Activated CD4-positive, alpha-beta T cell treated with anti-CD3 and anti-CD28 coated beads, Interleukin-2, amount 50 U/mL, for 1 hour (primary cell): ENCODE measurements at places on chromosomes 2 and 18.

DNA sequence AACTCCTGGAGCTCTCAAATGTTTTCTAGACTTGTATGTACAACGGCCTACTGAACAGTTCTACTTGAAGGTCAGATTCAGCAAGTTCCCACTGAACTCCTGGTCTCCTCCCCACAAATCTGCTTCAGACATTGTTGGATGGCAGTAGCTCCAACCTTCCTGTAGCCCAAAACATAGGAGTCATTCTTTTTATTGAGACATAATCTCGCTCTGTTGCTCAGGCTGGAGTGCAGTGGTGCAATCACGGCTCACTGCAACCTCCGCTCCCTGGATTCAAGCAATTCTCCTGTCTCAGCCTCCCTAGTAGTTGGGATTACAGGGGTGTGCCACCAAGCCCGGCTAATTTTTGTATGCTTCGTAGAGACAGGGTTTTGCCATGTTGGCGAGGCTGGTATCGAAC lies 47.3 kb downstream of the QPCT start:
- DNase-seq: no peak

DNA sequence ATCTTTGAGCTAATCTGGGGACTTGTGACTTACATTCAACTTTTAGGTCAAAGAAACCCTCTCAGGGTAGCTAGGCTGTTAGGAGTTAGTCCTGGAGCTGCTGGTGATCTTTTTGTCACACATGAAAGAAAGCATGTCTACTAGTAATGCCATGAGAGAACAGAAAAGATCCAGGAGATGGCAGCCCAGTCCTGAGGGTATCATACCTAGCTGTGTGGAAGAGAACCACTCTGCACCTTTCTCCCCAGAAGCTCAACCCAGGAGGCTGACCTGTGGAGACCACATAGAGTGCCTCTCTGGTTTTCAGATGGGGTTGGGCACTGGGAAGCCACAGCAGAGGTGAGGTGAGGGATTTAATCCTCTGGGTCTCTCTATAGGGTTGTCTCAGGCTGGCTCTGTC lies 460.2 kb upstream of the UBE2E3 start:
- DNase-seq: no peak

DNA sequence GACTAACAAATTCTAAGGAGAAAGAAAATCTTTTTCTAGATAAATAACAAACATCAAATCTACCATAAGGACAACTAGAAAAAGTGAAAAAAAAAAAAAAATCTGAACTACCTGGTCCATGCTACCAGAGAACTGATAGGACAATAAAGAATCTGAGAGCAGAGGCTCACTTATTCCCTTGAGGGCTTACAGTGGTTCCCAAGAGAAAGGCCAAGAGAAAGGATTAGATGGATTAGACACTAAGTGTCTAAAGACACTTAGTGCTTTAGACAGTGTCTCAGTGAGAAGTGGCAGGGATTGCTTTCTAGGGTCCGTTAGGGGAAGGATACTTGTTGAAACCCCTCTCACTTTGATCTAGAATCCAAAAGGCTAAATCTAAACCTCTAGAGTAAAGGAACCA lies 78.2 kb downstream of the COA5 start:
- no peak for DNase-seq

GRCh38 chr2:99662761-99663341 lies 173.0 kb upstream of the REV1 start:
- no peak for DNase-seq

DNA sequence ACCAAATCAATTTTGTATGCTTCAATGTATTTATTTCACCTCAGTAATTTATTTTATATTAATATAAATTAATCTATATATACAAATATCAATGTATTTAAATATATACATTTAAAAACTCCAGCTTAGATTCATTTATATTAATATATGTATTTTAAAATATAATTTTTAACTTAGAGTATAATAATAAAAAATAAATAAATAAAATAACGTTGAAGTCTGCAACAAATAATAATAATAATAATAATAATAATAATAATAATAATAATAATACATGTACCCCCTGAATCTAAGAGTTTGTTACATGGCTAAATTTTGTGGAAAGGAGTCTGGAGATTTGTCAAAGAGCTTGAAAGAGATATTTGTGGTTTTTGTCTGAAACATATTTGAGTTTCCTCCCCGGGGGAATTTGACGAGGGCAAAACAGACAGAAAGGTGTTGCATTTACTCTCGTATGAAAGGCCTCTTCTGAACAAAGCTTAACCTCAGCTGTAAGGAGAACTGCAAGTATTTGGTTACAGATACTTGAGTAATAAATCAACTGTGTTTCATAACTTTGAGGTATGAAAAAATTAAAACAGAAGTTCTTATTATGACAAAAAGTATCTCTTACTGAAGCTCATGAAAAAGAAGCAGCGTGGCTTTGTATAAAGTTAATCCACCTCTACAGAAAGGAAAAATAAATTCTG lies 93.4 kb downstream of the CDH19 start:
- DNase-seq: no peak

DNA sequence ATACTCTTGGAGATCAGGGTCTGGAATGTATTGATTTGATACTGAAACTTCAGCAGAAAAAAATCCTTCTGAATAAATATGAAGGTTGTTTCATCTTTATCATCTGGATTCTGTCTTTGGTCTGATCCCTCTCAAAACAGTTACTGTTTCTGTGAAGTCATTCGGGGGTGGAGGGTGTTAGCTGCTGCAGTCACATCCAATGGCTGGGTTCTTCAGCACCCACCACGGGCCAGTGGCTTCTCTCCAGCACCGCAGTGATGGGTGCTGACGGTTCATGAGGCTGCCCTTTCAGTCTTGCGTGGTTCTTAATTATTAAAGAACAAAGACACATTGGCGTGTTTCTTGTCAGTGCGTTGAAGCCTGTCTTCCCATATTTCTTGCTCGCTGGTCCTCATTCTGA lies 148.0 kb downstream of the LDLRAD4 start:
- DNase-seq: no peak

- no peak for DNase-seq
Measured at GRCh38 chr2:70132244-70133126, 45.2 kb downstream of the PCBP1 start.

GRCh38 chr18:498931-499775 lies 1.3 kb downstream of the COLEC12 start:
- DNase-seq: no peak

- no peak for DNase-seq
Measured at GRCh38 chr2:28325567-28326468, 66.8 kb upstream of the FOSL2 start.

DNA sequence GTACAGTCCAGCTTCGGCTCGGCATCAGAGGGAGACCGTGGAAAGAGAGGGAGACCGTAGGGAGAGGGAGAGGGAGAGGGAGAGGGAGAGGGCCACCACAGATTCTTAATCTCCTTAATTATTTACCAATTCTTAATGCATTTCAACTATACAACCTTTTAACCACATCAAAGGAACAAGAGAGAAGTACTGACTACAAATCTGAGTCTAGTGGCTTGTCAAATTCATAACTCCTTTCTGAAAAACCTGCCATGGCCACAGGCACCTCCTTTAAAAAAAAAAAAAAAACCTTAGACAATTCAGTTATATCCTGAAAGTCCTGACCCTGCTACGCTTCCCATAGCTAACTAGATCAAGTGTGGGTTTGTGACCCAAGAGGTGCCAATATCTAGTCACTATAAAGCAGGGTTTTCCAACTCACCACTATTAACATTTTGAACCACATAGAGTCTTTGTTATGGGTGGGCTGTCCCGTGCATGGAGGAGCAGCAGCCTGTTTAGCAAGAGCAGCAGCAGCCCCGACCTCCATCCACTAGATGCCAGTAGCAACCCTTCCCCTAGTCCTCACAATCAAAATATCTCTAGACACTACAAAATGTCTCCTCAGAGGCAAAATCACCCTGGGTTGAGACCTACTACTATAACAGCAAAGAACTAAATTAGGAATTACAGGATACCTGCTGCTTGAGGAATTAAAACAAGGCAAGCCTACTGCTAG lies 6.8 kb downstream of the ESCO1 start:
- no peak for DNase-seq

- no peak for DNase-seq
Measured at GRCh38 chr2:238103465-238104225, 3.5 kb downstream of the ESPNL start.

- DNase-seq: no peak
Measured at GRCh38 chr2:120729406-120730399, 6.0 kb upstream of the GLI2 start.

DNA sequence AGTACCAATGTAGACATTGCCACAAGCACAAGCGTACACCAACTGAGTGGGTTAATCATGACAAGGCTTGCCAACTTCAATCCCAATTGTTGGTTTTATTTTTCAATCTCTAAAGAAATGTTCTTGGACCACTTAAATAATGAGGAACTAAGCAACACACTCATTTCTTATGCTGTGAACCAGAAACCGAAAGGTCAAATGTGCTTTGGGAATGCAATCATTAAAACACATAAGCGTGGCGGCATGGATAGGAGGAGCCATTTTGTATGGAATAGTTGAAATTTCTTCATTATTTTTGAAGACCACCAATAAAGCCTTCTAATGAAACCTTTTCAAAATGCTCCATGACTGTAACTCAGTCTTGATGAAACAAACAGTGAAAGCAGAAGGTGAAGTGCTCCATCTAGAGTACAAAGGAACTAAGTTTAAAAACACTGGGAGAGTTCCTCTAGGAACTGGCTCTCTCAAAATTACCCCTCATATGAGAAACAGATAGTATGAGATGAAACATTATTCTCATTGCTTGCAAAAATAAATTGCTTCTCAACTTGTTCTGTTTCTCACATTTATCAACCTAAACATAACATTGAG lies 113.2 kb upstream of the CHST9 start:
- DNase-seq: no peak

GRCh38 chr2:15758848-15759247 lies 167.2 kb downstream of the DDX1 start:
- no peak for DNase-seq

- no peak for DNase-seq
Measured at GRCh38 chr2:138676619-138677021, 103.6 kb downstream of the NXPH2 start.

- DNase-seq: no peak
Measured at GRCh38 chr2:20467789-20468548, 21.1 kb downstream of the RHOB start.

GRCh38 chr2:173572848-173573247 lies 218.2 kb downstream of the CDCA7 start:
- DNase-seq: no peak

- no peak for DNase-seq
Measured at GRCh38 chr18:44671914-44672313, 8.8 kb upstream of the SETBP1 start.

- no peak for DNase-seq
Measured at GRCh38 chr18:35458677-35459441, 38.9 kb downstream of the INO80C start.

GRCh38 chr2:20157193-20157891 lies 67.6 kb downstream of the SDC1 start:
- no peak for DNase-seq
